B cell (primary cell): ENCODE measurements at places on chromosomes 6 and 20. TPM values are rescaled to one million over a fixed set of nuclear protein-coding genes. Genes with fewer than 3 reads are reported as not detected.

DNA sequence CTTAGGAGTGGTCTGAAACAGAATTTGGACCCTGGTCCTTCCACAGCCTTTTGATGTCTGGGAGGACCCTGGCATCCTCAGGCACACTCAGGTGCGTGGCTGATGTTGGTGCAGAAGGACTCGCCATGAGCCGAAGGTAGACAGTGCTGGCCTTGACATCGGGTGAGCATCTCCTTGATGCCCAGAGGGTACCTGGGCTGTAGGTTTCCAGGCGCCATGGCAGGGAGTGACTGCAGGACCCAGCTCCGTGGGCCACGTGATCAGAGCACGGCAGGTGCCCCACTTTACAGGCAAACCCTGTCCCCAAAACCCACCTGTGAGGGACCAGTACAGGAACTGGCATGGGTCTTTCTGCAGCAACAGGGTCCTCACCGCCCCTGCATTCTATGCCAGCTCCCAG, 319.2 kb downstream of the CDH4 start:
- no peak overlapping the region for H3K27ac ChIP-seq
- H3K36me3 ChIP-seq, result no peaks in the 10 kb centered on the region

- H3K27ac ChIP-seq, result no peak within 1 kb of the TSS
- H3K4me3 ChIP-seq, result no peak within 1 kb of the TSS
- peaks cover 22% of the 10 kb centered on the region for H3K4me1 ChIP-seq
- H3K27me3 ChIP-seq, result peaks cover 9% of the 10 kb centered on the region
These were observed at the start of gene B3GAT2 for GRCh38 chr6:70956451-70957283. B3GAT2 (minus strand) TSS chr6:70957060; CDS start chr6:70956429, 631 bp downstream.

Gene ELOVL4
- total RNA-seq, result 0.10 TPM in 1 of 2 replicates, not detected in the other

DNA sequence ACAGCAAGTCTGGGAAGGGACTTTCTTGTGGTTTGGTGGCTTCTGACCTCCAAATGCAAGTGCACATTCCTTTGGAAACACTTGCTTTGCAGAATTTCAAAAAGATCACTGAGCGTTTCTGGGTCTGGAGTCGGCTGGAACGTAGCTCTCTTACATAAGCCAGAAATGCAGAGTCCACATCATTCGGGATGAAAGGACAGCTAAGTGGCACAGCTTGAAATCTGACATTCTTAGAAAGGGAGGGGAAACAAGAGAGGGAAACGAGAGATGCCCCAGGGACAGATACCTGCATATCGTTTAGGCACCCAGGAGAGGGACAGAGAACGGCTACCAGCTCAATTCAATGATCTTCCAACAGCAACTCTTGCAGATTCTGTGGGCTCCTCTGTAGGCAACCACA, 118.7 kb downstream of the NFATC2 start:
- H3K4me3 ChIP-seq, result no peak overlapping the region
- no peaks in the 10 kb centered on the region for H3K27me3 ChIP-seq
- H3K4me1 ChIP-seq, result peaks cover 40% of the 10 kb centered on the region
- H3K36me3 ChIP-seq, result peaks cover 52% of the 10 kb centered on the region

DNA sequence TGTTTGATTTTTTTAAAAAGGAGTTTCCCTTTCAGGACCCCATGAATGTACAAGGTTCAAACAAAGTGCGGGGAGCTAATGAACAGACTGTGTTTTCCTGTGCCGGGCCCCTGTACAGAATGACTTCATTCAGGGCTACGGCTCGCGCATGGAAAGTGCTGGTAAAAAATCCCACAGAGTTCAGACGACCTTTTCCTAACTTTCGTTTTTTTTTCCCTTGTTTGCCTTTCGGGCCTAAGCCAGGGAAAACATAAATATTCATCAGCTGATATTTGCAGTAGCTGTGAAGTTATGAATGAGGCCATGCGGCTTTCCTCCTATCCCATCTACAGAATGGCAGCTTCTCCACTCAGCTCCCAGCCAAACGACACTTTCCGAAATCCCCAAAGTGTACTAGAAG, 74.0 kb downstream of the HAO1 start:
- no peak for DNase-seq
- H3K27me3 ChIP-seq, result no peaks in the 10 kb centered on the region
- no peaks in the 10 kb centered on the region for H3K36me3 ChIP-seq
- no peak overlapping the region for H3K27ac ChIP-seq
